ENCODE measurements at places on chromosomes 16 and 17. TPM values are rescaled to one million over a fixed set of nuclear protein-coding genes. Genes with fewer than 3 reads are reported as not detected.

Gene CDYL2
- total RNA-seq, result 37.6 TPM

Gene PITPNM3
- total RNA-seq, result 0.20 TPM

Gene SDK2
- 0.59 TPM for total RNA-seq

Gene RDM1
- not detected for total RNA-seq

Gene MYADML2
- not detected for total RNA-seq

Gene TBX6
- total RNA-seq, result 0.42 TPM

Gene BAHCC1
- total RNA-seq, result 0.54 TPM

Gene SLC35G6
- total RNA-seq, result not detected

Gene ARHGAP23
- total RNA-seq, result 2.3 TPM

DNA sequence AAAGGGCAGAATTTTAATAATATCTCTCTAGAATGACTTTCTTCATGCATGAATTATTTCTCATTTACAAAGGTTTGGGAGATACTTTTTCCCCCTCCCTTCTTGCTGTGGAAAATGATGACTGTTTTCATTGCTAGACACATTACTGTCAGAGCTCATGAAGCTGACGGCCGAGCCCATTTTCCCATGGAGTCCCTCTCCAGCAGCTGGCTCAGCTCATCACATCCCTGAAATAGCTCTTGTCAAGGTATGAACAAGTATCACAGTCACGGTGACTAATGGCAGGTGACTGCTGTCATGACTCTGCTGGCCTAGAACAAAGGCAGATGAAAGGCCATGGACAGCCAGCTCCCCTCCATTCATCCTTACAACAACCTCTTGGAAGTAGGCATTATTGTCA is 208.1 kb downstream of the ABCC12 start:
- H3K27me3 ChIP-seq, result no peaks in the 10 kb centered on the region
- no peaks in the 10 kb centered on the region for H3K36me3 ChIP-seq
- H3K4me1 ChIP-seq, result no peaks in the 10 kb centered on the region

GRCh38 chr16:73220836-73221235 is 172.9 kb upstream of the ZFHX3 start:
- no peaks in the 10 kb centered on the region for H3K36me3 ChIP-seq
- no peaks in the 10 kb centered on the region for H3K27me3 ChIP-seq
- no peak for DNase-seq
- no peak overlapping the region for H3K4me3 ChIP-seq
- no peaks in the 10 kb centered on the region for H3K4me1 ChIP-seq
- H3K27ac ChIP-seq, result no peak overlapping the region

GRCh38 chr16:84183911-84184591 is 2.8 kb downstream of the TAF1C start:
- H3K36me3 ChIP-seq, result peaks cover 33% of the 10 kb centered on the region
- H3K4me1 ChIP-seq, result peaks cover 15% of the 10 kb centered on the region
- no peak for DNase-seq
- H3K27ac ChIP-seq, result no peak overlapping the region

- peaks cover 73% of the 10 kb centered on the region for H3K36me3 ChIP-seq
- no peak overlapping the region for H3K4me3 ChIP-seq
- DNase-seq, result no peak
- no peak overlapping the region for H3K27ac ChIP-seq
These were observed 7.9 kb downstream of the DYNLL2 start for GRCh38 chr17:58091024-58091567.

GRCh38 chr17:37789771-37790541 is 45.1 kb upstream of the HNF1B start:
- no peaks in the 10 kb centered on the region for H3K4me1 ChIP-seq
- H3K27me3 ChIP-seq, result peaks cover 23% of the 10 kb centered on the region
- no peak overlapping the region for H3K27ac ChIP-seq
- no peaks in the 10 kb centered on the region for H3K36me3 ChIP-seq
- no peak for DNase-seq

GRCh38 chr16:87050142-87050541 is 267.1 kb downstream of the C16orf95 start:
- DNase-seq, result no peak
- no peak overlapping the region for H3K4me3 ChIP-seq
- H3K36me3 ChIP-seq, result no peaks in the 10 kb centered on the region
- H3K4me1 ChIP-seq, result no peaks in the 10 kb centered on the region

DNA sequence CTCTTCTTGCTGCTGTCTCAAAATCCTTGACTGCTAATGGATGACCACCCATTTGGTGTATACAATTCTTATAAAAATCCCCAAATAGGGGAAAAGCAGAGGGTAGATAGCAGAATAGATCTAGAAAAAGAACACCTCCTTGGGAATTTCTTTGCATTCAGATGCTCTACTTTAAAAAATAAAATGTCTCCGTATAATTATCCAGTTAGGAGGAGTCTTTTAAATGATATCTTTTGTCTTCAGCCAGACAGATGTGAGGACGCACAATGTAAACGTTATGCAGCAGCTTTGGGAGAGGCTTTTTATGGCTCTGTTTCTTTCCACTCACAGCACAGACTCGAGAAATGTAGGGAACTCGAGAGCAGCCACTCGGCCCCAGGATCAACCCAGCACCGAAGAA is 300.2 kb downstream of the IRF8 start:
- no peak overlapping the region for H3K4me3 ChIP-seq
- H3K36me3 ChIP-seq, result no peaks in the 10 kb centered on the region
- peaks cover 6% of the 10 kb centered on the region for H3K27me3 ChIP-seq

GRCh38 chr17:44345454-44346026 is 438 bp downstream of the GRN start:
- peak overlapping the region; percentile 87 for H3K4me3 ChIP-seq
- H3K36me3 ChIP-seq, result no peaks in the 10 kb centered on the region
- H3K27ac ChIP-seq, result peak overlapping the region; percentile 44
- H3K4me1 ChIP-seq, result peaks cover 19% of the 10 kb centered on the region
- peak; percentile 55 for DNase-seq

GRCh38 chr16:30051518-30051917 is 14.0 kb upstream of the ALDOA start:
- no peaks in the 10 kb centered on the region for H3K27me3 ChIP-seq
- no peak for DNase-seq
- H3K27ac ChIP-seq, result no peak overlapping the region

DNA sequence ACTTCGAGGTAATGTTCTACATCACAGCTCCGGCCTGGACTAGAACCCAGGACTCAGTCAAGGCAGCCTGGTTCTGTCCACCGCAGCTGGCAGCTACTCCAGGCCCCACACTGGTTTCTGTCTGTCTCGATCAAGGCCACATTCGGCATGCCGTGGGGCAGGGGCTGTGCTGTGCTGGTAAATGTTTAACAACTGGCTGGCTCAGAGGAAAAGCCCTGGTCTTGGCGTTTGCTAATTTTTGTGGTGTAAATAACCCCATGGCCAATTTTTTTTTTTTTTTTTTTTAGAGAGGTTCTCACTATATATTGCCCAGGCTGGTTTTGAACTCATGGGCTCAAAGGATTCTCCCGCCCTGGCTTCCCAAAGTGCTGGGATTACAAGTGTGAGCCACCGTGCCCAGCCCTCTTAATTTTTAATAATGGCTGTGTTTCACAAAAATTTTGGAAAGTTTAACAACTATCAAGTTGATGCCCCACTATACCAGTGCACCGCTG is 328 bp upstream of the DRC7 start:
- no peak overlapping the region for H3K27ac ChIP-seq
- H3K27me3 ChIP-seq, result no peaks in the 10 kb centered on the region
- H3K4me1 ChIP-seq, result peaks cover 7% of the 10 kb centered on the region
- H3K4me3 ChIP-seq, result no peak overlapping the region
- H3K36me3 ChIP-seq, result no peaks in the 10 kb centered on the region

All from CD4-positive, CD25-positive, alpha-beta regulatory T cell (primary cell).